ENCODE measurements at places on chromosomes 5 and 9.

DNA sequence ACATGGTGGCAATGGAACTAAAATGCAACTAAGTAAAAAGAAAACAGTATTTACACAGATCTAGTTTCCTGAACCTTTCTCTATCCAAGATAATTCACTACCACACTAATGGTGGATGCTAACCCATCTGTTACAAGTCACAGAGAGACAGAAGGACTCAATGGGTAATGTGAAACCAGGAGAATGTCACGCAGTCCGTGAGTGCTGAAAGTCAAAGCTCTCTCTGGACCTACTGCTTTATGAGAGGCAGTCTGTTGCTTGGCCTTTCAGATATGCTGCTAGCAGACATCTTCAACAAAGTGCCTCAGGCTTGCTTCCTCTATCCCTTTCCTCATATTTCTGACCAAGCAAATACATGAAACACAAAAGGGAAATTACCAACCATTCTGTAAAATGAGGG, 69.0 kb upstream of the GLRX start:
- ATAC-seq = no peak

DNA sequence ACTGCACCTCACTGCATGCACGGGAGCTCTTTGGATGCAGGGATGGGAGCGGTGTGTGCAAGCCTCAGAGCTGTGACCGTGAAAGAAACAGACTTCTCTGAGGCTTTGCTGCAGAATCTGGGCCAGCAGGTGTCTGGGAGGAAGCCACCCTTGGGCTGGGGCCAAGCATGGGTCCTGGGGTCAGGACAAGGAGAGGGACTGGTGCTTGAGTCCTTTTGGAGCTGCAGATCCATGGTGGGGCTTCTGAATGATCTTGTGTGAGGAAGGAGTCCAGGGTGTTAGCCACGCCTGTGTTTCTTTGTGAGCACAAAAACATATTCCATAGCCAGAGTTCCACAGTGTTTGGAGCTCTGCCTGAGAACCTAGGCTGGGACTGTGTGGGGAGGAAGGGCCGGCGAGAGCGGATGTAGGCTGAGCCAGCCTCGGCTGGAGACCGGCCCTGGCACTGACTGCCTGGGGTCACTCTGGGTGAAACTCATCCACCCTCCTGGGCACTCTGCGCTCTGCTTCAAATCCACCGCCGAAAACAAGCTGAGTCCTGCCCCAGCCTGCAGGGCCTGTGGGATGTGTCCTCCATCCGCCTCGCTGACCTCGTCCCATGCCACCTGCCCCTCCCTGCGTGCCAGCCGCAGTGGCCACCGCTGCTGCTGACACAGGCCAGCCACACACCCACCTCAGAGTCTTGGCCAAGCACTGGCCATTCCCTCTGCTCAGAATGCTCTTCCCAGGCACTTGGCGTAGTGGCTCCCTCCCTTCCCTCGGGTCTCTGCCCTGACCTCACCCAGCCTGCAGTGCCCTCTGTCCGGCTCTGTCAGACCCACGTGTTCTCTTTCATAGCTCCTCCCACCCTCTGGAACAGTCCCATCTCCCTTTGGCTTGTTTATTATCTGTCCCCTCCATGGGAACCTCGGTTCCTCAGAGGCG, 26.7 kb downstream of the ERGIC1 start:
- ATAC-seq = peak; percentile 23

GRCh38 chr9:20513126-20513913, 109.0 kb downstream of the MLLT3 start:
- peak; percentile 11 for ATAC-seq

DNA sequence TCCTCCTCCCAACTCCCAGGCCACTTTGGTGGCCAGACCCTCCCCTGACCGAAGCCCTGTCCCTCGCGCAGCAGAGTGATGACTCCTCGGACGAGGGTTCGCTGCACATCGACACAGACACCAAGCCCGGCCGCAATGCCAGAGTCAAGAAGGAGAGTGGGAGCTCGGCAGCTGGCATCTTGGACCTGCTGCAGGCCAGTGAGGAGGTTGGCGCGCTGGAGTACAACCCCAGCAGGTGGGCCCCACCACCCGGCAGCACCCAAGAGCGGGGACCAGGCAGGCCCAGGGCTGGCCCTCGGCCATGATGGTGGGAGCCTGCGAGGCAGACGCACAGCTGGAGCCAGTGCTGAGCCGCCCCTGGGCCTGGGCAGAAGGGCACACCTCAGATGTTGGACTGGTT, 90.6 kb downstream of the PHF2 start:
- no peak for ATAC-seq

- ATAC-seq = no peak
Observed at GRCh38 chr5:90747175-90747574, 188.6 kb downstream of the ADGRV1 start.

DNA sequence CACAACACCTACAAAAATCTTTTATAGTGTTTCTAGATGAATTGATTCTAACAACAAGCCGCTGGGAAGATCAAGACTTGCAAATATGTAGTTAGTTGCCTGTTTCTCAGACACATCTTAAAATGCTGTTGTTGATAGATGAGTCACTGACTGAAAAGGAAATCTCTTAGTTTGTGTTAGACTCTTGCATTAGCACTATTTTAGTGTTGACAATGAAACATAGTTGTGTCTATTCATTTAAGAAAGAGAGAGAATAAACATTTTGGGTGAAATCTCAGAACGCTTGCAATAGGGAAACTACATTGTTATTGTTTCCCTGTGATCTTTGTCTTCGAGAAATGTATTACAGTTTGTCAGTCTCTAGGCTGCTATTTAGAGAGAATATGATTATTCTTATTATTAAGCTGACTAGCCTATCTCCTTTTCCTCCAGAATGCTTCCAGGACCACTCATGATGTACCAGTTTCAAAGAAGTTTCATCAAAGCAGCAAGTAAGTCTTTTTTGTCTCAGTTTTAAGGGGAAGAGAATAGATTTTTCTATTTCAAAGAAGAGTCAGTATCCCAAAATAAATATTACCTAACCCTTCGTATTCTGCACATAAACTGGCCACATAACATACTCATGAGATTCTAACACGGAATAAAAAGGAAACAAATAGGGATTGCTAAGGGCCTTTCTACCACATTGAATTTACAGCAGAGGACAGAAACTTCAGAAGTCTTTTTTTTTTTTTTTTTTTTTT, 285.6 kb downstream of the ARHGAP26 start:
- ATAC-seq = no peak

DNA sequence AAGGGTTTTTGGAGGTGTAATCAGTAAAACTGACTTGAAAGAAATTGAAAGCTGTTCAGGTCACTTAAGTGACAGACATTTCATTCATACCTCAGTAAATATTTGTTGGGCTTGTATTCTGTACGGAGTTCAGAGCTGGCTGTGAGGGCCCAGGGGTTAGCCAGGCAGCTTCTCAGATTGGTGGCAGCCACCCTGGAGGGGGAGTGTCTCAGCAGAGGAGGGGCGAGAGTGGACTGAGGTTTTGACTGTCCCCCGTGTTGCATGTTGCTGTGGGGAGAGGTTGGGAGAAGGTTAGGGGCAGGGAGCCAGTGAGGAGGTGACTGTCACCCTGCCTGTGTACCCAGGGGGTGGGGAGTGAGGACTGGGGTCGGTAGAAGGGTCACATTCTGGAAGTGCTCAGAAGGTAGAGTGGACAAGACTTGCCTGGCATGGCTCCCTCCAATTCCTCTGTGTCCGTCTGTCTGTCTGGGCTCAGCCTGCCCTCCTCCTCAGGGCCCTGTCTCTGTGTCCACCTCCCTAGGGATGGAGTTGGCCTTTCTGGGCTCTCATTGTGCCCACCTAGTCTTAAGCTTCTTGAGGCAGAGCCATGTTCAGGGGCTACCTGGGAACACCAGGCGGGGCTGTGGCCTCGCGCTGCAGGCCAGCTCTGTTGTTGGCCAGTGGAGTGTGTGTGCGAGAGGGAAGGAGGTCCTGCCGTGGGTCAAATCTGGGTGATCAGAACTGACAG, 4.4 kb downstream of the PHF2 start:
- no peak for ATAC-seq

DNA sequence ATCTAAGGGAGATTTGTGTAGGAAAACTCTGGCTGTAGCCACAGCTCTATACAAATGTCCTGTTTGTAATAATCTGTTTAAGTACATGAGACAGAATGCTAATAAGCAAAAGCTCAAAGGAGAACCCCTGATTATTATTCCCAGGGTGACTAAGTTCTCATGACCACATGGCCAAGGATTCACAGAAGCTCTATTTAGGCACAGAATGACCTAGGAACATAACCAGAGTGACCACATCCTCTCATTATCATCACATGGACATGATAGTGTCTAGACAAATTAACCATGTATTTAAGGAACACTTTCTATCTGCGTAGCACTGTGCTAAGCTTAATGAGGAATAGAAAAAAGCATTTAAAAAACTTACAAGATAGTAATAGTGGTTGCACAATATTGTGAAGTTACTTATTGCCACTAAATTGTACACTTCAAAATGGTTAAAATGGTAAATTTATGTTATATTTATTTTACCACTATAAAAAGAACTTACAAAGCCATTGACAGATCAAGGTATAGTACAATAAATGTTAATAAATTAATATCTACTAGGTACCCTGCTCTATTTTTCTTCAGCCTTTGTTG, 56.3 kb downstream of the STX17 start:
- ATAC-seq = no peak

DNA sequence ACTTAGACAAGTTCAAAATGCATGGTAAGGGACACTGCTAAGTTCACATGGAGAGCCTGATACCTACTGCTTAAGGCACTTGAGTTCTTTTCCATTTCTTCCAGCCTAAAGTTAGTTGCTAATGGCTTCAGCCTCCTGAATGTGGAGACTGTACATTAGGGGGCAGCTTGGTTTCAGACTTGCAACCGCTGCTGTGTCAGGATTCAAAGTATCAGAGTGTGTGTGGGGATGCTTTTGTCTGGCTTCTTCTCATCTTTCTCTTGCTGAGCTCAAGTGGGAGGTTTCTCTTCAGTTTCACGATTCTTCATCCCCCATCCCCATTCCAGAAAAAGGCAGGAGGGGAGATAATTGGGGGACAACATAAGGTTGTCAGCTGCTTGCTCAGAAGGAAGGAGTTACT, 49.4 kb downstream of the ATP10B start:
- no peak for ATAC-seq

DNA sequence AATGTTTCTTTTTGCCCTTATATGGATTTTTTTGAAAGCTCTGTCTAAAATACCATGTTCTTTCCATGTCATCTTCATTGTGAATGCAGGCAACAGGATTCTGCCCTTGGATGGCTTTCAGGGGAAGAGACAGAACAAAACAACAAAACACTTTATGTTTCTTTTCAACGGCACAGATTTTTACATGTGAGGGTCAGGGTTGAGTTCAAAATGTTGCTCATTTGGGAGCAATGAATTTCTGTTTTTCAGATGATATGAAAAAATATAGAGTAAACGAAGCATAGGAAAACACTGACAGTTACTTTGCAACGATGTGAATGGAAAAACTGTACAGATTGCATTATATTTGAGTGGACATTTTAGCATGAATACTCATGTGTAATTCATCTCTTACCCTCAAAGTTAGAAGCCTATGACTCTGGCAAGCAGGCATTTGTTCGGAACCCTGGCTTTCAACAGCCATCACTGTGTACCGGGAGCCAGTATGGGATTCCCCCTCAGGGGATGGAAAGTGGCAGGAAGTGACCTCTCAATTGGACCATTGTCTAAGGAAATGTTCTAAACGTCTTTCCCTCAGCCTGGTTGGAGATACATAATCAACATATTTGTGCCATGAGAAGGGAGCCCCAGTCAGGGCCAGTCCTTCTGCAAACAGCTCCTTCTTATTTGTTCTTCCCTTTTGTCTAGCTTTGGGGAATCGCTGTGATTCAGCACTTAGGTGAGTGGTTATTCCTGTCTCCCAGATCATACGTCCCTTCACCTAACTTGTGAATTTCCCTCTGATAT, 153.9 kb upstream of the MEF2C start:
- ATAC-seq = no peak

DNA sequence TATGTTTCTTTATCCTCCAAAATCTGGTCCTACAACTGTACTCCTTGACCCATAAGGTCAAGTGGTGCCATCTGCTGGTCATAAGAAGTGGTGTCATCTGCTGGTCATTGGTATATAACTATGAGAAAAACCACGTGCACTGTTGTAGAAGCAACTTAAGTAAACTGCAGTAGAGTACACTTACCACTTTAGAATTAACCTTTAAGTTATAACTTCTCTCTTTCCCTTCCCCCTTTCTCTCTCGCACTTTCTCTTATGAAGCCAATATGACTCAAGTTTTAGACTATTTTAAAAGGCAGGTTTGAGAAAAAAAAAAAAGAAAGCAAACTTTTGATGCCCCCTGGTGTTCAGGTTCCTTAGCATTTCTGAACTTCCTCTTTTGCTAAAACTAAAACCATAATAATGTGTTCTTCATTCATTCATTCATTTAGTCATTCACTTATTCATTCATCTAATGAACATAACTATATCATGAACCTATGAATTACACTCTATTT, 12.8 kb upstream of the MTAP start:
- peak; percentile 99 for ATAC-seq

GRCh38 chr9:92576175-92576574, 40.4 kb upstream of the ECM2 start:
- no peak for ATAC-seq

- no peak for ATAC-seq
Observed at GRCh38 chr5:170642066-170642735, 138.4 kb downstream of the KCNIP1 start.

DNA sequence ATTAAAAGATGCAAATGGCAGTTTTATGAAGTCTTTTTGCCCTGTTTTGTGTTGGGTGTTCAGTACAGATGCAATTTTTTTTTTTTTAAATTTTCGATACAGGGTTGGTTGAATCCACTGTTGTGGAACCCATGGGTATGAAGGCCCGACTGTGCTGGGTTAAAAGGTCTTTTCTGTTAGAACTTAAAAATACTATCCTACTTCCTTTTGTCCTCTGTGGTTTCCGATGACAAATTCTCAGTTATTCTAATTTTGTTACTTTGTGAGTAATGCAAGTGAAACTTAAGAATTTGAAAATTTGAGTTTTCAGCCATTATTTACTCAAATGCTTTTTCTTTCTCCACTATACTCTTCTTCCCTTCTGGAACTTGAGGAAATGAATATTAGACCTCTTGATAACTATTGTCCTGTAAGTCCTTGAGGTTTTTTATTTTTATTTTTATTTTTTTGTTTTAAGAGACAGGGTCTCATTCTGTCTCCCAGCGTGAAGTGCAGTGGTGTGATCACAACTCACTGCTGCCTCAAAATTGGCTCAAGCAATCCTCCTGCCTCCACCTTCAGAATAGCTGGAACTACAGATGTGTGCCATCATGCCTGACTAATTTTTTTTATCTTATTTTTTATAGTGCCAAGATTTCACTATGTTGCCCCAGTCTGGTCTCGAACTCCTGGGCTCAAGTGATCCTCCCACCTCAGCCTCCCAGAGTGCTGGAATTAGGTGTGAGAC, 67.5 kb downstream of the ZCCHC7 start:
- ATAC-seq = no peak

- ATAC-seq = no peak
Observed at GRCh38 chr5:91311168-91311696, 71.9 kb downstream of the ARRDC3 start.

GRCh38 chr5:10328323-10328722, 20.6 kb upstream of the CMBL start:
- no peak for ATAC-seq

- no peak for ATAC-seq
Observed at GRCh38 chr5:123518111-123518510, 6.1 kb downstream of the CSNK1G3 start.
